ENCODE measurements at places on chromosomes 7 and 10.

DNA sequence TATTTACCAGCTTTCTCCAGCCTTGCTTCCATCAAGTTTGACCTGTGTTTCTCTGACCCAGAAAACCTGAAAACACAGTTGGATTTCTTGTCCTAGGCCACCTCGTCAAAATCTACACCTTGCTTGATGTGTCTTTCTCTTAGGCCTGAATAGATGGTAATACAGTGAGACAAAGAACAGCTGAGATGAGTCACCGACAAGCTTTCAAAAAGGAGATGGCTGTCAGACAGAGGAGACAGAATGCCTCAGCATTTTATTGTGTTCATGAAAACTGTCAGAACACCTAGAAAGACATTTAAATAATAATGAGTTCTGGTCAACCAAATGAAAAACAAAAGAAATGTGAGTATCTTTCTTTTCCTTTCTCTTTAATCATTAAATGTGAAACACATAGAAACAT, 119.7 kb upstream of the SORCS1 start:
- no peak for DNase-seq

DNA sequence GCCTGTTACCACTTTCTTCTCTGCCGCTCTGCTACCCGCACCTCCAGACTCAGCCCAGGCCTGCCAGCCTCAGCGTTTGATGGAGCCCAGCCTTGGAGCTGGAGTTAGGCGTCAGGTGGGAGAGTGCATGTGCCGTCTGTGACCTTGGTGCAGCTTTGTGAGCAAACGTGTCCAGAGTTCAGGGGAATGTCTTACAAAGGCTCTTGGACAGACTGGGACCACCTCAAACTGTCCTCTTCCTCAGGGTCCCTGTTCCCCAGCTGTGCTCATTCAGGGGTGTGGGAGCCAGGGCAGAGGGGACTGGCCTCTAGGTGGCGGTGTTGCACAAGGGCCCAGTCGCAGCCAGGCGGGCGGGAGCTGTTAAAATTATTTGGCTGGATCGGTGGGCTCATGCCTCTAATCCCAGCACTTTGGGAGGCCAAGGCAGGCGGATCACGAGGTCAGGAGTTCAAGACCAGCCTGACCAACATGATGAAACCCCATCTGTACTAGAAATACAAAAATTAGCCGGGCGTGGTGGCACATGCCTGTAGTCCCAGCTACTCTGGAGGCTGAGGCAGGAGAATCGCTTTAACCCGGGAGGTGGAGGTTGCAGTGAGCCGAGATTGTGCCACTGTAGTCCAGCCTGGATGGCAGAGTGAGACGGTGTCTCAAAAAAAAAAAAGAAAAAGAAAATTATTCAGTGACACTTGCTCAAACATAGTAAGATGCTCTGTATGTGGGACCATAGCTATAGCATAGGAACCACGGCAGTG, 89.2 kb downstream of the ADCY1 start:
- DNase-seq = no peak

DNA sequence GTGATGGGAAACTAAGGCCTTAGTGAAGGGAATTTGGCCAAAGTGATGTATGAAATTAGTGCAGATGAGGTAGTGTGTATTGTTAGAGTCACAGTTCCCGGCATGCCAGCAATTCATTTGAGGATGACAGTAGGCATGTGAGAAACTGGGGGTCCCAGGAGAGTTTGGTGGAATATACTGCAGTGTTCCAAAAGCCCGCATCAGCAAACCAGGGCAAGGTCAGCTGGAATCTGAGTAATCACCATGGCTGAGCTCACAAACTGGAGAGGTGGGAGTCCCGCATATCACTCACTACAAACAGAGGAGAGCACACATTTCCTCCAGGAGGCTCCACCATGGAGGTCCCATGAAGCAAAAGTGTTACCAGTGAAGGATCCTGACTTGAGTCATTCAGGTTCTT, 740.7 kb downstream of the TNS3 start:
- DNase-seq = no peak

- no peak for DNase-seq
Measured at GRCh38 chr10:131250454-131251145, 60.9 kb downstream of the TCERG1L start.

GRCh38 chr10:58980826-58981415, 195.5 kb upstream of the PHYHIPL start:
- DNase-seq = no peak

DNA sequence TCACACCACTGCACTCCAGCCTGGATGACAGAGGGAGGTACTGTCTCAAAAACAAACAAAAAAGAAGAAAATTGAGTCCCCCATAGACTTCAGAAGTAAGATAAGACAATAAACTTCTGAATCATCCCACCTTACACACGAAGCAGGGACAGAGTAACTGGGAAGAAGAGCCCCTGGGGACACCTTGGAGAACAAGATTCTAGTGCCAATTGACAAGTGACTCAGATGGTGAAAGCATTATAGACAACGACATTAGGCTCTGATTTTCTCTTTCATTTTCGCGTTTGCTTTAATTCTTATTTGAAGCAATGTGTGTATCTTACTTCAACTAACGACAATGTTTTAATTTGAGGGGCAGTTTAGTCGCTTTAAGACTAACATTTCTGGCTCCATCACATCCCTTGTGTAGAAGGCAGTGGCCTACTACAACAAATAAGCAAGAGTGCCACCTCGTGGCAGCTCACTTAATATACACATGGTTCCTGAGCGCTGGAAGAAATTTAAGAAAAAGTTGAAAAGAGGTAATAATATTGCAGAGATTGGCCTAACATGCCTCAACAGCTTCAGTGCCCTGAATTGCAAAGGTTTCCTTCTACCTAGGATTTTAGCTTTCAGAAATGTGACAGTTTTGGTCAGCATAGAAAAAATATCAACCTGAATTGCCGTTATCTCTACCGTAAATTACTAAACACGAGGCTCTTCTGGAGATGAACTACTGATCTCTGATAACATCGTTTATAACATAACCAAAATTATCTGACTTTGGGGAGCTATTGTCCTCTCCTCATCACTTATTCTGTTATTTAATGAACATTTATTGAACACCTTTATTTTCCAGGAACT, 36.7 kb downstream of the ASNS start:
- peak; percentile 12 for DNase-seq

DNA sequence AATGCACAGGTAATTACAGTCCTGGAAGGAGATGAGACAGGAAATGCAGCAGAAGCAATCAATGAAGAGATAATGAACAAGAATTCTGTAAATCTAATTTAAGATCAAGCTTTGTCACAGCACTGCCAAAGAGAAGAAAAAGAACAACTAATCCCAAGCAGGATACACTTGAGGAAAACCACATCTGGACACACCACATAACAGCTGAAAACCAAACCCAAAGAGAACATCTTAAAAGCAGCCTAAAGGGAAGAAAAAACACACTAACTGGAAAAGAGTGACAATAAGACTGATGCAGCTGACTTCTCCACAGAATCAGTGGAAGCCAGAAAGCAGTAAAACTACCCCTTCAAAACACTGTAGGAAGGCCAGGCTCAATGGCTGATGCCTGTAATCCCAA, 10.2 kb downstream of the CYTH3 start:
- no peak for DNase-seq

- no peak for DNase-seq
Measured at GRCh38 chr7:149670288-149670687, 103.1 kb downstream of the ZNF467 start.

- DNase-seq = no peak
Measured at GRCh38 chr7:155143381-155143780, 73.3 kb downstream of the HTR5A start.

DNA sequence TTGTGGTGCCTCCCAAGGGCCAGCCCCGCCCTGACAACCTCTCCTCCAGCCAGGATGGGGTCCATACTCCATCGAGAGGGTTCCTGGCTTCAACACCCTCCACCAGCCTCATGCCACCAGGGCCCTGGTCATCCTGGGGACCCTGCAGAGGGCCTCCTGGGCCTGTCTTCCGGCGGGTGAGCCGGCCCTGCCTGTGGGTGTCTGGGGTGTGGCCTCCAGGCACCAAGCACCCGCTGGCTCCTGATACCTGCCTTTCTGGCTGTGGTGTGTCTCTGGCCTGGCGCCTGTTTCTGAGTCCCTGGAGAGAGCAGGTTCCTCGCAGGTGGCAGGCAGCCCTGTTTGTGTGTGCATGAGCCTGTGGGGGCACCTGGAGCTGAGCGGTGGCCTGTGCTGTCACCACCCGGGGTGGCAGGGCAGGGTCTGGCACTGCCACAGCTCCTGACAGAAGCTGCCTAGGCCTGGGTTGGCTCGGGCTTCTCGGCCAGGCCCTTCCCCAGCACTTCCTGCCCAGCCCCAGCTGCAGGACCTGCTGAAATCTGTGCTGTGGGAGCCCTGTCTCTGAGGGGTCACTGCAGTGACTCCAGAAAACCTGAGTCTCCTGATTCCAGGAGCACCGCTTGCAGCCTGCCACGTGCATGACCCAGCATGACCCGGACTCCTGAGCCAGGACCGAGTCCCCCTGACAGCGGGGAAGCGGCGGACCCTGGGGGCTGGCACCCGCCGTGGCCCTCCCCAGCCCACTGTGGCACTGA, 18.4 kb downstream of the ADAM8 start:
- peak; percentile 41 for DNase-seq

GRCh38 chr10:49078433-49078832, 36.9 kb downstream of the VSTM4 start:
- DNase-seq = no peak

DNA sequence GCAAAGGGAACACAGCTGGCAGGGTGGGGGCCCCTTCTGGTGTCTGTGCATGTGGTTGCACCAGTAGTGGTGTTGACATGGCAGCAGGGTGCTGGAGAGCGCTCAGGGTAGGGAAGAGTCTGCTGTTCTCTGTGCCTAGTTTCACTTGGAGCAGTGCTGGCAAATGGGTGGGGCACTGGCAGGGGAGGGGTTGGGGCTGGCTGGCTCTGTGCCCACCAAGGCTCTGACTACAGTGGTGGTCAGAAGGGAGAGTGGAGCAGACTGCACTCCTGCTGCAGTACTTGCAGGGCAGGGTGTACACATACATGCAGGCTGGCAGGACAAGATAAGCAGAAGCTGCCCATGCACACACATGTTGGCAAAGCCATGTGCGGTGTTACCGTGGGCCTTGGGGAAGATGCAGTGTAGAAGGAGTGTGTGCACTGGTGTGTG, 18.2 kb downstream of the FAM25A start:
- DNase-seq = no peak

GRCh38 chr10:4353964-4354363, 472.0 kb upstream of the AKR1E2 start:
- DNase-seq = no peak

DNA sequence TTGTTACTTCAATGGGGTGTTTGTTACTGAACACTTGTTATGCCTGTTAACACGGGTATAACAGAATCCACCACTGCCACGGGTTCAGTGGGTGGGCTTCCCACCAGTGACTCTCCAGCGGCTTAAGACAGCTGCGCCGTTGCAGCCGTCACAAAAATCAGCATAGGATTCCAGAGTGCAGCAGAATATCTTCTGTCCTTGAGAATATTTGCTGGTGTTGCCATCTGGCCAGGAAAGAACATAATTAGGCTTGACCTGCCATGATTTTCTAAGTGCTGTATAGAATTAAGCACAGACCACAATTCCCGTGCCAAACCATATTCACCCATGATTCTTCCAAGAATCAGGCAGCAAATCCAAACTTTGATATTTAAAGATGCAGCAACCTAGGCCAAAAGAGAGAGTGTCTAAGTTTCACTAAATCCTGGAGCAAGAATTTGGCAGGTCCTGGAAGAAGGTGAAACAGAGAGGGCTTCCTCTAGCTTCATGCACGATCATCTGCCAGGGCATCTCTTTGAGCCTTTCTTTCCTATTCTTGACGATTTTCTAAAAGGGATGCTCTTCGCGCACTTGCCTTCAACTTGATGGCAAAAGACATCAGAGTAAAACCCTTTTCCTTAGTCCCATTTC, 95.0 kb downstream of the FRMD4A start:
- DNase-seq = no peak

DNA sequence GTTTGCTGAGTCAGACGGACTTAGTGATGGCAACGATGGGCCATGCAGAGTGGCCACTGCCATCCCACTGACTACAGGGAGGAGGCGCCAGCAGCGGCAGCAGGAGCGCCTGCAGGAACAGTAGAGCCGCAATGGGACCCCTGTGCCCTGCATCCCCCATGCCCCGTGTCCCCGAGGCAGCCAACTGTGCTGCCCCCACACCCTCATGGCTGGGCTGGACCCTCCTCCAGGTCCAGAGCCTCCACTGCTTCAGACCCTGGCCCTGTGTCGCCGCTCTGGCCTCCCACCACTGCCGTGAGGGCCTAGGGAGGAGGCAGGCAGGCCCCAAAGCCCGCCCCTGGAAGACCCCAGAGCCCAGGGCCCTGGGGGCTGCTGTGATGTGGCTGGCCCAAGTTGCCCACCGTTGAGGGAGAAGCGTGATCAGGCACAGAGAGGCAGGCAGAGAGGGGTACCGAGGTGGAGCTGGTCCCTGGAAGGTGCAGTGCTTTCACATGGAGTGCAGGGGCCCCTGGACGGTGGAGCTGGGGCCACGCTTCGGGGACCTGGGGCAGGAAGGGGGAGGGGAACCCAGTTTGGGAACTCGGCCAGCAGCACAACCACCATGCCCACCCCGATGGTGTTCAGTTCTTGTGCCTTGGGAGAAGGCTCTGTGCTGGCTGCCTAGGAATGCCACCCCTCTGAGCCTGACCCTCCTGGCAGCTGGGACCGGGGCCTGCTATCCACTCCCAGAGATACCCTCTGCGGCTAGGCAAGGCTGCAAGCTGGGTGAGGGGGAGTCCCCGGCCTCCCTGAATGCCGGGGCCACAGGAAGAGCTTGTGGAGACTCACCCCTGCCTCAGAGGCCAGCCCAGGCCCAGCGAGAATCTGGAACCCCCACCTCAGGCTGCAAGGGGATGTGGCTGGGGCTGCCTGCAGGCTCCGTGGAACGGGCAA, 32.6 kb downstream of the DKK1 start:
- DNase-seq = no peak

DNA sequence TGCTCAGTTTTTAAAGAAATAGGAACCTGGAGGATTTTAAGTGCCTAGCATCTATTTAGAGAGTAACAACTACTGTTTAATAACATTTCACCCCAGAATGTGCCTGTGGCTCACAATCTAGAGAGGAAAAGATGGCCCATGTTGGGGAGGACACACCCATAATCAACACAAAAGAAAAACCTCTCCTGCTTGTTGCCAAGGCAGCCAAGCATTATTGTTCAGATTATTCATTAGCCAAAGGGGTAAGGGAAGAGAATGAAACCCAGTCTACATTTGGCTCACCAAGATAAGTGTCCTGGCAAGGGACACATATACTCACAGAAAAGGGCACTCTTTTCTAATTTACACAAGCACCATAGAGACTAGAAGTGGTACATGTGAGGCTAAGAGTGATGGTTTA, 17.7 kb upstream of the IFIT1B start:
- DNase-seq = no peak

- DNase-seq = no peak
Measured at GRCh38 chr7:76408121-76408560, 1.4 kb downstream of the SSC4D start.

- DNase-seq = no peak
Measured at GRCh38 chr7:106357675-106358074, 72.9 kb upstream of the NAMPT start.

DNA sequence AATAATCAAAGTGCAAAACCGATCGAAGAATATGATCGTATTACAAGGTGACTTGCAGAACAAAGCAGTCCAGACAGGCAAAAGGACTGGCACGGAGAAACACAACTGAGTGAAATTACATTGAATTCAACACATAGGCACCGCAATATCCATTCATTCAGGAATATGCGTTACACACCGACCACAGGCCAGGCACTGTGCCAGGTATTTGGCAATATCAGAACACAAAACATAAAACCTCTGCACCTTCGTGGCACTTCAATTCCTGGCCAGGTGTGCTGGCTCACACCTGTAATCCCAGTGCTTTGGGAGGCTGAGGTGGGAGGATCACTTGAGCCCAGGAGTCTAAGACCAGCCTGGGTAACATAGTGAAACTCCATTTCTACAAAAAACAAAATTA, 187.9 kb downstream of the DIP2C start:
- DNase-seq = no peak

Data from CD8-positive, alpha-beta T cell (primary cell).